ENCODE measurements at places on chromosomes 16 and 17. TPM values are rescaled to one million over a fixed set of nuclear protein-coding genes. Genes with fewer than 3 reads are reported as not detected.

The SLC47A1 gene
- 0.30 TPM for total RNA-seq

DNA sequence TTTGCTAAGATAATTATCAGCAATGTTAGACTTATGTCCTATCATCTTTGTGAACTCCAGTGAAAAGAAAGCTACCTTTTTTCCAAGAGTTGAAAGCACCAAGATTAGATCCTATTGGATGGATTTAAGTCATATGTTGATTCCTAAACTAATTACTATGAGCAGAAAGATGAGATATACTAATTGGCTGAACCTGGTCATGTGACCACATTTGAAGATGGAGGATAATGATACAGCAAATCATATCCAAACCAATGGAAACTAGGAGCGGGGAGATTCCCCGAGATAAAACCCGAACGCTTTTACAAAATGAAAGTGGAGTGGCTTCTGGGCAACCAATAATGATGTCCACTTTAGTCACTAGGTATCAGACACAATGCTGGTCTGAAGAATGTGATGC is 1060.2 kb upstream of the EEF2KMT start:
- no peaks in the 10 kb centered on the region for H3K4me1 ChIP-seq
- no peak for DNase-seq
- no peaks in the 10 kb centered on the region for H3K27me3 ChIP-seq
- no peaks in the 10 kb centered on the region for H3K36me3 ChIP-seq
- no peak overlapping the region for H3K4me3 ChIP-seq
- H3K27ac ChIP-seq, result no peak overlapping the region

DNA sequence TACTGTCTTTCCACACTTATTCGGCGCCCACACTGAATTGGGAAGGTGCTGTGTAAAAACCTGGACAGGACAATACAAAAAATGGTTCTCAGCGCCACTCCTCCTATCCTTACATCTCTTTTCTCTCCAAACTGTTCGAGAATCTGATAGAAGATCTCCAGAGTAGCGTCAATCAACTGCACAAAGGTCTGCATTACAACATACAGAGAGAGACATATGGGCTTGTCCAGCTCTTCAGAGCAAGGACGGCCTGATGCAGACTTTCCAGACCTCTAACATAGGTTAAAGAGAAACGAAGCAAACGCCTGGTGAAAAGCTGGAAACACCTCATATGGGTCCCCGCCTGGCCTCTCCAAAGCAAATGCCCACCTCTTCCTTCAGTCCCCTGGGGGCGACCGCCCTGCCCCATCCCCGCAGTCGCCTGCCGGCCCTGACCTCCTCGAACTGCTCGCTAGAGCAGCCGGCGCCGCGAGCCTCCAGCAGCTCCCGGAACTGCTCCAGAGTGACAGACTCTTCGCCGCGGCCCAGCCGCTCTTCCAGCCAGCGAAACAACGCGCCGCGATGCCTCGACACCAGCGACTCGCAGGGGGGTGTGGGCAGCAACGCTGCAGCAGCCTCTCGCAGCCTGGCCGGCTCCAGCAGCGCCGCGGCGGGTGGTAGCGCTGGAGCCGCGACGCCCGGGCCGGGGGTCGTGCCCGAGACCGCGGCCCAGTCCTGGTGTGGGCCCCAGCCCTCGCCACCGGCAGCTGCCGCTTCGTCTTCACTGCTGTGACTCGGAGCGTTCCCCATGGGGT is 526 bp downstream of the ZZEF1 start:
- peaks cover 56% of the 10 kb centered on the region for H3K4me1 ChIP-seq
- H3K36me3 ChIP-seq, result peaks cover 5% of the 10 kb centered on the region
- H3K27me3 ChIP-seq, result no peaks in the 10 kb centered on the region
- H3K4me3 ChIP-seq, result peak overlapping the region; percentile 99
- DNase-seq, result peak; percentile 42

DNA sequence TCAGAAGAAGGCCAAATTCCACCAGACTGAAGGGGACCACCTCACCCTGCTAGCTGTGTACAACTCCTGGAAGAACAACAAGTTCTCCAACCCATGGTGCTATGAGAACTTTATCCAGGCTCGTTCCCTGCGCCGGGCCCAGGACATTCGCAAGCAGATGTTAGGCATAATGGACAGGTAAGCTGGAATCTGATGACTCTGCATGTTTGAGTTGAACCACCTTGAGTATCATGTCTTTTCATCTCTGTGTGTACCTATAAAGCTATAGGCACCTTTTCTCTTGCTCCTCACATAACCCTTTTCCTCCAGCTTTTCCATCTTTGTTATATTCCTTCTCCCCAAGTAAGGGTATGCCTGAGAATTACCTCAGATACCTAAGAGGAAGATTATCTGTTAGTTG is 24.8 kb downstream of the ETV4 start:
- DNase-seq, result no peak
- peaks cover 8% of the 10 kb centered on the region for H3K4me1 ChIP-seq
- H3K27me3 ChIP-seq, result no peaks in the 10 kb centered on the region
- H3K27ac ChIP-seq, result no peak overlapping the region

The LCAT gene
- 9.1 TPM for total RNA-seq

The GP1BA gene
- total RNA-seq, result not detected

GRCh38 chr17:9254841-9255240 is 233.5 kb downstream of the NTN1 start:
- peaks cover 22% of the 10 kb centered on the region for H3K4me1 ChIP-seq
- no peaks in the 10 kb centered on the region for H3K27me3 ChIP-seq
- no peak for DNase-seq
- H3K4me3 ChIP-seq, result no peak overlapping the region

- no peaks in the 10 kb centered on the region for H3K27me3 ChIP-seq
- no peak for DNase-seq
- no peak overlapping the region for H3K27ac ChIP-seq
- H3K36me3 ChIP-seq, result no peaks in the 10 kb centered on the region
Observed at GRCh38 chr17:38958756-38959155, 8.4 kb downstream of the FBXO47 start.

DNA sequence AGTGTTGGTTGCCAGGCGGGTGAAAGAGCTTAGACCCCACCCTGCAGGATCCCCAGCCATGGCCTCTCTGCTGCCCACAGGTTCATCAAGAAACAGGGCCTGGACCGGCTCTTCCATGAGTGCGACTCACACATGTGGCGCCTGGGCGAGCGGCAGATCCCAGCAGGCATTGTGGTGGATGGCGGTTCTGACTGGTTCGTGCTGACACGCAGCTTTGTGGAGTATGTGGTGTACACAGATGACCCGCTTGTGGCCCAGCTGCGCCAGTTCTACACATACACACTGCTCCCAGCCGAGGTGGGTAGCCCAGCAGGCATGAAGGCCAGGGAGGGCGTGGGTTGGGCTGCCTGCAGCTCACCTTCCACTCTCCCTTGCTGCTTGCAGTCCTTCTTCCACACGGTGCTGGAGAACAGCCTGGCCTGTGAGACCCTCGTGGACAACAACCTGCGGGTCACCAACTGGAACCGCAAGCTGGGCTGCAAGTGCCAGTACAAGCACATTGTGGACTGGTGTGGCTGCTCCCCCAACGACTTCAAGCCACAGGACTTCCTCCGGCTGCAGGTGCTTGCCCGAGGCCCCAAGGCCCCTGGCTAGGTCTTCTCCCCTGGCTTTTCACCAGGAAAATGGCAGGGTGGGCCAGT is 9.9 kb downstream of the XYLT2 start:
- H3K36me3 ChIP-seq, result peaks cover 10% of the 10 kb centered on the region
- peaks cover 2% of the 10 kb centered on the region for H3K4me1 ChIP-seq
- H3K27ac ChIP-seq, result no peak overlapping the region
- no peak for DNase-seq
- no peaks in the 10 kb centered on the region for H3K27me3 ChIP-seq

DNA sequence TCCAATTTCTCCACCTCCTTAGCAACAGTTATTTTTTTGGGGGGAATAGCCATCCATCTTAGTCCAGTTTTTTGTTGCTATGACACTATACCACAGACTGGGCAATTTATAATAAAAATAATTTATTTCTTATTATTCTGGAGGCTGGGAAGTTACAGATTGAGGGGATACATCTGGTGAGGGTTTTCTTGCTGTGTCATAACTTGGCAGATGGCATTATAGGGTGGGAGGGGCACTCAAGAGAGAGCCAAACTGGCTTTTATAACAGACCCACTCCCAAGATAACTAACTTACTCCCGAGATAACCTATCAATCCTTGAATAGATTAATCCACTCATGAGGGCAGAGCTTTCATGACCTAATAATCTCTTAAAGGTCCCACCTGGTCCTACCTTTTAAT is 84.2 kb downstream of the ABCA8 start:
- H3K4me3 ChIP-seq, result no peak overlapping the region
- DNase-seq, result no peak
- H3K27ac ChIP-seq, result no peak overlapping the region
- peaks cover 4% of the 10 kb centered on the region for H3K27me3 ChIP-seq

Measured in activated naive CD4-positive, alpha-beta T cell treated with anti-CD3 and anti-CD28 coated beads for 36 hours (primary cell).